ENCODE measurements at places on chromosomes 2 and 18.

DNA sequence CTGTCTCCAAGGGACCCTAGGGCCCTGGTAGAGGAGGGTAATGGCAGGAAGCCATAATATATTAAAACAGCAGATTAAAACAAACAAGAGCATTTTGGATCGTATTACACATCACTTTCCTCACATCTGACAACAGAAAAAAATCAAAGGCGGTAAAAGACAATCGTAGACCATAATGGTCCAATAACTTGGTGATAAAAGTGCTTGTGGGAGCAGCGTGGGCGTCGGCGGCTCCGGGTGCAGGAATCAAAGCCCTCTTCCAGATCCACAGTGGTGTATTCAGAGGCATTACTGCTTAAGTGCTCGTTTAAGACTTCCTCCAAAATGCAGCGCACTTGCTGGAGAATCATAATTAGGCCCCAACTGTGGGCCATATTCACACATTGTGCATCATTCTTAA is 68.0 kb downstream of the FECH start:
- no peak for DNase-seq

GRCh38 chr2:108898315-108899082 is 90.5 kb downstream of the EDAR start:
- no peak for DNase-seq

GRCh38 chr2:109519513-109519912 is 94.3 kb downstream of the SEPTIN10 start:
- no peak for DNase-seq

DNA sequence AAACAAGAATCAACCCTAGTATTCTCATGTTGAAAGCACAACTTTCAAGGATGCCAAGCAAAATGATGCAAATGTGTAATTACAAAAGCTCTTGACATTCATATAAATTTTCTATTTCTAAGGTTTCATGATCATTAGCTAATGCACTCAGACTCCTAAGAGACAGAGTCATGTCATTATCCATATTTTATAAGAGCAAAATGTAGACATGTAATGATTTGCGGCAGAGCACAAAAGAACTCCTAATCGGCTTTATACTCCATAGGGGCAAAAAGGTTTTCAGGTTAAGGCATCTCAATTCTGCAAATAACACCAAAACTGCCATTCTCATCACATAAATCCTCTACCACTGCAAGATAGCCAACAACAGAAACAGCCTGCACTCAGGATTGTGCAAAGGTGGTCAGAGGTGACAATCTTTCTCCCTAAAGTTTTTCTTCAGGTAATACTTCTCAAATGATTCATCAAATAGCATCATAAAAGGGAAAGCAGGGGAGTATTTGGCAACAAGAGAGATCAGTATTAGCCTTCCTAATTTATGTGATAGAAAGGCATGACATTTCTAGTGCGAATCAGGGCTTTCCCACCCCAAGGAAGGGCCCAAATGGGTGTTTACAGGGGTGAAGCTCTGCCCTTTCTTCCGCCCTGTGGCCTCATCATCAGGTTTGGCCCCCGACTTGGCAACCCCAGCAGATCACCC is 64.7 kb downstream of the STK39 start:
- DNase-seq: no peak

GRCh38 chr2:14635391-14635871 is 2.9 kb downstream of the LRATD1 start:
- DNase-seq: no peak

DNA sequence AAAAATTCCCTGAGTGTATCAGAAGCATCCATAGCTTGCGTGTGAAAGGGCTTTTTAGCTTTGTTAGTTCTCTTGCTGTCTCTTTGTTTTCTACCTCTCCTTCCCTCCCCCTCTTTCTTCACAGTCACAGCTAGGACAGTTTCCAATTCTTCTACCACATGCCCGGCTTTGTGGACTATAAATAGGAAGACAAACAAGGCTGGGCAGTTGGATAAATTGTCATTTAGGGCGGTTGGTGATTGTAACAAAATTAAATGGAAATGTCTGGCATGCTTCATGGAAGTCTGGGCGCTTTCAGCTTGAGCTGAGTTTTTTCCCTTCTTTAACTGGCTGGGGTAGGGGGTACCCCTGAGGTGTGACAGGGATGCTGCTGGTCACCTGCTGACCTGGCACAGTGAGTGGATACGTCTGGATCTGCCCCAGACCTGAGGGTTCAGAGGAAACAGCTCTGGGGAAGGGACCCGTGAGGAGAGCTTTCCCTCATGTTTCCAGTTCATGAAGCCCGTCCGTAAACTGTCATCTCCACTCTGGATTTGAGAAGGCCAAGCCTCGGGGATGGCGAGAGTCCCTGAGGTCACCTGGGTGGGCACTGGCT is 29.0 kb upstream of the GIGYF2 start:
- no peak for DNase-seq

DNA sequence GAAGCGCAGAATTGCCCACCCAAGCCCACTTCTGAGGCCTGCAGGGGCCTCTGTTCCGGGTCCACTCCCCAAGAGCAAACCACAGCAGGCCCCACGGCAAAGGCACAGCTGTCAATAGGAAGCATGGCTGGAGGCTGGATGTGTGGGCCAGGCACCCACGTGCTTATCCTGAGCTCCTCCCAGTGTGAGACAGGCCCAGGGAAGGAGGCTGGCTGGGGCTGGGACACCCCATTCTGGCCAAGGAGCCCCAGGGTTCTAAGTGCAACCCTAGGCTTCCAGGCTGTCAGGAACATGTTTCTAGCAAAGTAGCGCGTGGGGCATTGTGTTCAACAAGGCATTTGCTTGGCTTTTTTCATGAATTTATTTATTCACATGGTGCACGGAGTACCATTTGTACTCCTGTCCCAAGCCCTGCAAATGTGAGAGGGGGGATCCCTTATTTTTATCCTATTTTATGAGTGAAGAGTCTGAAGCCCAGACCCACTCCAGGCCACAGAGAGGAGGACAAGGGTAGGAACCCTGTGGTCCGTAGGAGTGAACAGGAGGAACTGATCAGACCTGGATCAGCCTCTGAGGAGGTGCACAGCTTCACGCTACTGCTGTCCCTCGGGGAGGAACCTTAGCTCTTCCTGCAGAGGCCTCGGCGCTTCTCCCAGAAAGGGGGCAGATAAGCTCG is 6.1 kb upstream of the RAB17 start:
- DNase-seq: no peak

DNA sequence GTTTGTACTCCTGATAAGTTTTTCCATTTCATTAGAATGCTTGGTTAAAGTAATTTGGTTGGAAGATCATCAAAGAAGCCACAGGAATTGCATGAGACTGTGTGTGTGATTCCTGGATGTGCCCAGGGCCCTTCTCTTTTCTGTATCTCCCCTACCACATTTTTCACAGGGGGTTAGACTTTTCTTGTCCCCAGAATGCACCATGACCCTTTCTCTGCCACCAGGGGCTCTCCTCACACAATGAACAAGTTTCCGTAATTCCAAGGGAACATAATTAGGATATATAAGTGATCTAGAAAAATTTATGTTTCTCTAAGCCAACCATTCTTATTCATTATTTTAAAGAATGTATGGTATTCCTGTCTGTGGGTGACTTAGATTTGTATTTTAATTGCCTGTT is 291.8 kb downstream of the NEDD4L start:
- DNase-seq: no peak

GRCh38 chr2:212254339-212254738 is 284.3 kb downstream of the ERBB4 start:
- DNase-seq: no peak

DNA sequence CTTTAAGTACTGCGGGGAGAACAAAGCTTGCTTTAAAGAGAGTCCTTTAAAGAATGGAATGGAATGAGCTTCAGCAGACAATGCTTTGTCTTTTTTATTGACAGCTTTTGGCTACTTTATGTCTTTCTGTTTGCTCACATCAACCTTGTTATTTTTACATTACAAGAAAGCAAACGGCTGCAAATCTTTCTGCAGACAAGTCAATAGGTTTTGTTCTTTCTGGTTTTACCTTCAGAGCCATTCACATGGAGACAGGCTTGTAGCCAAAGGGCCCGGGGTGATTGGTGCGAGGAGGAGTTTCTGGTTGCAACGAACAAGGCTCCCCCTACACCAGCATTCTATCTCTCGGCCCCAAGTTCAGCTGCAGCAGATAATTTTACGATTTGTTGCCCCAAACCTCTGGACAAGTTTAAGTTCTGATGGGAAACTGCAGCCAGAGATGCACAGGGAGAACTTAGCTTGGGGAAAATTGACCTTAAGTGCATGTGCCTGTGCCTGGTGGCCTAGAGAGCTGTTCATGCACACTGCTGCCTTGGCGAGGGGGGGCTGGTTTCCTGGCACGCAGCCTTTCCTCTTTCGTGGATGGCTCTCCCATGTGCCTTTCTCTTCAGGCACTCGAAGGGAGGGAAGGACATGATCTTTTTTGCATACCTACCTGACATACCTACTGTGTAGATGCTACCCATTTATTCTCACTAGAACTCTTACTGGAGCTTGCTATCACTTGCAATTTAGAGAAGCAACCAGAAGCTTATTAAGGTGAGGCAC is 543.2 kb downstream of the DCDC2C start:
- no peak for DNase-seq

All from stimulated activated CD4-positive, alpha-beta T cell treated with anti-CD3 and anti-CD28 coated beads, Interleukin-2, amount 100 ng/mL, for 24 hours (primary cell).